A172 (cell line): ENCODE measurements at places on chromosomes 5 and 9. TPM values are rescaled to one million over a fixed set of nuclear protein-coding genes. Genes with fewer than 3 reads are reported as not detected.

The AHRR gene
- 1.2 and 1.4 TPM in 2 replicates for total RNA-seq

The MLANA gene
- total RNA-seq = not detected in 2 replicates

The F2RL2 gene
- total RNA-seq = 0.59 and 0.79 TPM in 2 replicates

The SOHLH1 gene
- not detected in 2 replicates for total RNA-seq

The LEAP2 gene
- 0.38 and 1.9 TPM in 2 replicates for total RNA-seq

The SAXO1 gene
- total RNA-seq = not detected in 2 replicates

The GFI1B gene
- total RNA-seq = 0.19 and 0.47 TPM in 2 replicates

The CNTRL gene
- 31.3 and 31.7 TPM in 2 replicates for total RNA-seq

The SLC34A1 gene
- total RNA-seq = 0.05 TPM in 1 of 2 replicates, not detected in the other

The PCA3 gene
- total RNA-seq = not detected in 2 replicates

The TAF11L5 gene
- total RNA-seq = not detected in 2 replicates

GRCh38 chr9:14341437-14342122 is 27.6 kb upstream of the NFIB start:
- no peak for DNase-seq

DNA sequence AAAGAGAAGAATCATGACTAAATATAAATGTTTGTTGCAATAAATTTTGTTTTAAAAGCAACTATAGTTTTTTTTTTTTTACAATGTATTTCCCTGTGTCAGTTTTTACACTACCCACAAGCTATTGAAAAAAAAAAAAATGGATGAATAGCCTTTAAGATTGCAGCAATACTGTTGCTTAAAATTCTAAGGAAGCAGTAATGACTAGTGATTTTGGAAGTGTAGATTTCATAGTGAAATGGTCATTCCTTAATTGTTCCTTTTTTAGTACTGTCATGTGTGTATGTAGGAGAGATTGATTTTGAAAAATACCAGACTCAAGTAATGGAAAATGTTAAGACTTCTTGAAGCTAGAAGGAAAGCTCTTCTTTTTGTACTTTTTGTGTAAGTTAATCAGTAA is 53.1 kb downstream of the NDUFS4 start:
- no peak for DNase-seq

GRCh38 chr5:72452515-72453245 is 54.5 kb downstream of the ZNF366 start:
- peak; percentile 82 for DNase-seq

- DNase-seq = no peak
Observed at GRCh38 chr5:121873409-121873808, 21.7 kb downstream of the FTMT start.

GRCh38 chr9:110821064-110821463 is 152.5 kb downstream of the MUSK start:
- DNase-seq = no peak

DNA sequence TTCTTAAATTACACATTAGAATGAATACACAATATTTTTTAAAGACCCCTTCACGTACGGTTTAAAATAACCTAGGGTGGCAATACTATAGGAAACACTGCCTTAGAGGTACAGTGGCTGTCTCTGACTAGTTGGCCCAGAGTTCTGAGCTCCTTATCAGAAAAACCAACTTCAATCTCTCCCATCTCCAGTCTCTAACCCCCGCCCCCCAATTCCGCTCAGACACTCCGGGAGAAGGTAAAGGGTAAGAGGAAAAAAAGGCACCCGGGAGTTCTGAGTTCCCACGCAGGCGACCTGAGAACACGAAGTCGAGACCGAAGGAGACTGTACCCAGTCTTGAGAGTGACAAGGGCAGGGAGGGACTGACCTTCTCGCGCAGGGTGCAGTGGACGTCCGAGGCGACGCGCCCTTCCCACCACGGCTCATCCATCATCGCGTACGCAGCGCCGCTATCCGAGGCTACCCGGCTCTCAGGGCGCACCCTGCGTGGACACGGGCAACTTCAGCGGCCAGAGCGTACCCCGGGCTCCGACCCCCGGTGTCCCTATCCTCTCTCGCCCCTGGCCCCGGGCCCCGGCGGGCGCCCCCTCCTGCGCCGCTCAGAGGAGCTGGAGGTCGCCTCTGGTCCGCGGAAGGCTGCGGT is 752 bp downstream of the CCNJL start:
- DNase-seq = peak; percentile 26

GRCh38 chr5:80315244-80315643 is 4.6 kb upstream of the SPZ1 start:
- DNase-seq = no peak

DNA sequence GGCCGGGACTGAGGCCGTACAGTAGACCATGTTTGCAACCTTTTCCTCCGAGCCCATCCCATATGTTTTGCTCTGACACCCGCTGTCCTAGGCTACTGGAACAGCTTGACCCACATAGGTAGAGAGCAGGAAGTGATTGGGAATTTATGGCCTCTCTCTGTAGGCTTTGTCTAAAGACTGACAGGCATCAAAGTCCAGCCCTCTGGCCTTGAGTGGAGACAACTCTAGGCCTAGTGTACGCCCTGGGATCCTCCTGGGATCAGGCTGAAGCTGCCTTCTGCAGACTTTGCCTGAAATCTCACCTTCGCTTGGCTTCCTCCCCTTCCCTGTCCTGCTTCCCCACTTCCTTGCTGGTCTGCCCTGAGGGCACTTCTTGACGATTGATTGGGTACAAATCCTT is 13.6 kb upstream of the AKNA start:
- no peak for DNase-seq

GRCh38 chr5:39475881-39476842 is 51.4 kb upstream of the DAB2 start:
- peak; percentile 8 for DNase-seq

DNA sequence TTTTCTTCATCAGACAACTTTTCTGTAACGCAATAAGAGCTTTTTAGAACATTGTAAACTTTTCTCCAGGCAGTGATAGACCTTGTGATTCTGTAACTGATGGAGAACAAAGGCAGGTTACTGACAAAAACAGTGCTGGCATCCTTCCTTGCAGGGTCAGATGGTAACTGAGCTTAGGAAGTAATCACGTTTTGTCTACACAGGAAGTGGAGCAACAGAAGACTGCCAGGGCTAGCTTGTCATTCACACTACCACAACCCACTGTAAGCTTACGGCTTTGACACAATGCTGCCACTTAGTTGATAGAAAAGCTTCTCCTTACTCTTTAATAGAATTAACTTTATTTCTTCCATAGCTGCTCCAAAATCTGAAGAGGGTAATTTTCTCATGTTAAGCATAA is 46.8 kb downstream of the FBN2 start:
- DNase-seq = no peak

GRCh38 chr5:59746241-59746765 is 147.2 kb downstream of the PDE4D start:
- DNase-seq = peak; percentile 89

DNA sequence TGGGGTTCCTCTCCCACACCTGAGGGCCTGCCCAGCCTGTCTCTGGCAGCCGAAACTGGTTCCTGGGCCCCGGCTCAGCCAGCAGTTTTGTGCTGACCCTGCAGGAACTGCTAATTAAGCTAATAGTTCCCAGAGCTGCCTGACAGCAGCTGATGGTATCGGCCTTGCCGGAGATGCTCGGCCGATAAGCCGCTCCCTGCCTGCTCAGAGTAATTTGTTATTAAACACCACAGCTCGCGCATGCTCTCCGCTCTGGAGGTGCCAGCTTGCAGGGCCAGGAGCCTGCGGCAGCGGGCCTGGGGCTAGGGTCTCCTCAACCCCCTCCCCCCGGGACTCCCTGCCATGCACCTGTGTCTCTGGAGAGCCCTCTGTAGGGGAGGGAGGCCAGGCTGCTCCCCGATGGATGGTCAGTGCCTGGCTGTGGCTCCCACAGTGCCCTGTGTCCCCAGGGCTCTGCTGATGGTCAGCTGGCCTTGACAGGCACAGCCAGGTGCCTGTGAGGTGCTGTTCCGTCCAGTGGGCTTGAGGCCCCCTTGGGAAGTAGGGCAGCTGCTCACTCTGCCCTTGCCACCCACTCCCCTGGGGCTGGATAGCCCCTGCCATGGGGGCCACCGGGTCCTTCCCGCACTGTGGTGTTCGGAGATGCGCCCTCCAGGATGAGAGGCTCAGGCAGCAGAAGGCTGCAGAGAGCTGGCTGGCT is 41.7 kb downstream of the RXRA start:
- no peak for DNase-seq

GRCh38 chr5:170053896-170054295 is 51.8 kb upstream of the FOXI1 start:
- no peak for DNase-seq
